Activated CD4-positive, alpha-beta T cell treated with anti-CD3 and anti-CD28 coated beads, Interleukin-2, amount 10 ng/mL, durations not matched to agents 24 days and 14 days (primary cell): ENCODE measurements at places on chromosomes 4 and X.

DNA sequence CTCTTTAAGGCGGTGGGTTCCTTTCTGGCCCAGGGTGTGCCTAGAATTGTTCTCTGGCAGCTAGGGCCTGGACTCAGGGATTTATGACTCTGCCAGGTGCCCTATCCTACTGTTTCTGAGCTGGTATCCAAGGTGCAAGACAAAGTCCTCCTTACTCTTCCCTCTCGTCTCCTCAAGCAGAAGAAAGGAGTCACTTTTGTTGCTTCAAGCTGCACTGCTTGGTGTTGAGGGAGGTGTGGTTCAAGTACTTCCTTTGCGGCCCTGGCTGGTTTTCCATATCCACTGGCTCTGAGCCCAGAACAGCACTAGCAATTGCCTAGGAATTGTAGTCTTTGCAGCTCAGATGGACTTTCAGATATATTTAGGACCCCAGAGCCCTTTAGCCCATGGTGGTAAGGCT, 39.3 kb downstream of the RTL3 start:
- no peak for DNase-seq

DNA sequence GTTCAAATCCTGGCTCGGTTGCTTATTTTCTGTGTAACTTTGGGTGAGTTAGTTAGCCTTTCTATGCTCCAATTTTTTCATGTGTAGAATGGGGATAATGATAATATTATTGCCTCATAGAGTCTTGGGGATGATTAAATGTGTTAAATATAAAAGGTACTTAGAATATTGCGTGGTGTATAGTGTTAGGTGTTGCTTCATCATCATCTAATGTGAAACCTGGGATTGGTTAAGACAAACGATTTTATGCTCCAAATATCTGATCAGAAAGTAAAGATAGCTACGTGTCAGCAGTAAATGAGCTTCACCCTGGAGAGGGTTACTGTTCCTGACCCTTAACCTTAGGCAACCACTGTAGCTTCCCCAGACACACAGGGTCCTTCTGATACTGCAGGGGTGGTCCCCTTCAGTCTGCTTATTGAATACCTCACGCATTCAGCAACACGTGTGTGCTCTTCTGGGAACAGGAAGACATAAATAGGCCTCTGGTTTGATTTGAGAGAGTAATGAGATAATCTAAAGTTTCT, 50.1 kb downstream of the GPAT3 start:
- DNase-seq, result no peak

DNA sequence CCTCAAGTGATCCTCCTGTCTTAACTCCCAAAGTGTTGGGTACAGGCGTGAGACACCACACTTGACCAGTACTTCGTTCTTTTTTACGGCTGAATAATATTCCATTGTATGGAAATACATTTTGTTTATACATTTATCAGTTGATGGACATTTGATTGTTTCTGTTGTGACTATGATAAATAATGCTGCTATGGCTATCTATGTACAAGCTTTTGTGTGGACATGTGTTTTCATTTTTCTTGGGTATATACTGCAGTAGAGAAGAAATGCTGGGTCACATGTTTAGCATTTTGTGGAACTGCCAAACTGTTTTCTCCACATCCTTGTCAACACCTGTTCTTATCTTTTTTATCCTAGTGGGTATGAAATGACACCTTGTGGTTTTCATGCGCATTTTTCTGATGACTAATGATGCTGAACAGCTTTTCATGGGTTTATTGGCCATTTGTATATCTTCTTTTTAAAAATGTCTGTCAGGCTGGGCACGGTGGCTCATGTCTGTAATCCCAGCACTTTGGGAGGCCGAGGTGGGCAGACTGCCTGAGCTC, 37.3 kb downstream of the SAT1 start:
- no peak for DNase-seq

DNA sequence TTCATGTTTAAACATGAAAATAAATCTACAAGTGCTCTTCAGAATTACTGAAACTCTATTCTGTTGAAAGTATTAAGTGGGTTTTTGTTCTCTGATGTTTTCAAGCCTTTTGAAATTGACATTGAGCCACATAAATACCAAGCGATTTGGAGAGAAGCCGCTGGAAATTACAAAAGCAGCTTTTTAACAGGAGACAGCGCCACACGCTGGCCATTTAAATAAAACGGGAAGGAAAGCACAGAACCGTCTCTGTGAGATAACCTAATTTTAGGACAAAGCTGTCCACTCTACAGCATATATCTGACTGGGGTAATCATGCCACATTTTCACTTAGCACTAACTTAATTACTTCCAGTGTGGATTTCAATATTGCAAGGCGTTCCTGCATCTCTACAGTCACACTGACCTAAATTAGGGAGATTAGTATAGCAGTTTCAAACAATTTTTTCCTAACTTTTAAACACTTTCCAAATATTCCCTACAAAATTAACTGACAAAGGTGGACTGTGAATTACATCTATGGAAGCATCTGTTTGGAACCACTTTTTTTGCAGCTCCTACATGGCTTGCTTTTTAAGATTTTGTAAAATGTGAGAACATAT, 6.8 kb upstream of the ANOS1 start:
- DNase-seq, result peak; percentile 60

DNA sequence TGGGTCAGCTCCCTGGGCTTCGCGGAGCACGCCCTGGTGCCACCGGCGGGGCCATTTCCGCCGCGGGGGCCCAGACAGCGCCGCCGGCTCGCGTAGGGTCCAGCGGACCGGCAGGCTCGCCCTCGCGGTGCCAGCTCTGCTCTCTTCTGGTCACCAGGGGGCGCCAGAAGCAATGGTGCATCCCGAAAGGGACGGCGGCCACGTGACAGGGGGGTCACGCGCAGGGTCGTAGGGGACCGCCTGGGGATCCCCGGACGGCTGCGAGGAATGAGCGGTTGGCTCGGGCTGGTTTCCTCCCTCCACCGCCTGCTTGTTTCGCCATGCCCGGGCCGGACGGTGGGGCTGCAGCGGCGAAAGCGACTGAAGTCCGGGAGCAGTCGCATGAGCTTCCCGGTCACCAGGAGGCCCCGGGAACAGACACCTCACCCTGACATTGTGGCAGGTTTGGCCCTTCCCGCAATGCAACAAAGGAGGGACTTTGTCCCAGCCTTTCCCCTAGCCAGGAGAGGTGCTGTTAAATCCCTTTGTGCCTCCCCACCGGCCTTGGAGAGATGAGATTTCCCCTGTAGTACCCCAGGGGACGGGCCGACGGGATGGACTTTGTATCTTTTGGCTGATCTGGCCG, 15.8 kb downstream of the ZCCHC12 start:
- DNase-seq, result peak; percentile 86

DNA sequence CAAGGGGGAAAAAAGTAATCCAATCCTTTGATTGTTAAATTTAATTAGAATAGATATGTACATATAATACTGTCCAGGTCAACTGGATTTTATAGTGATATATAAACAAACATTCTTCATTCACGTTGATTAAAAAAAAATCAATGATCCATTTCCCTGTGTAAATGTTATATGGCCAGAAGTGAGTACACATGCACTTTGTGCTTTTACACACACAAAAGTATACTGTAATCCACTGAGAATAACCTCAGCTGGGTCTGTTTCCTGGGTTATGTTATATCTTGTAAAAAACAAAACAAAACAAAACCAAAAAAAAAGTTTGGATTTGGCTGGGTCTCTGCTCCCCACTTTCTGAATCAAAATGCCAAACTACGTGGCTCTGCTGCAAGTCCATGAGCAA, 51.7 kb downstream of the WFS1 start:
- no peak for DNase-seq

DNA sequence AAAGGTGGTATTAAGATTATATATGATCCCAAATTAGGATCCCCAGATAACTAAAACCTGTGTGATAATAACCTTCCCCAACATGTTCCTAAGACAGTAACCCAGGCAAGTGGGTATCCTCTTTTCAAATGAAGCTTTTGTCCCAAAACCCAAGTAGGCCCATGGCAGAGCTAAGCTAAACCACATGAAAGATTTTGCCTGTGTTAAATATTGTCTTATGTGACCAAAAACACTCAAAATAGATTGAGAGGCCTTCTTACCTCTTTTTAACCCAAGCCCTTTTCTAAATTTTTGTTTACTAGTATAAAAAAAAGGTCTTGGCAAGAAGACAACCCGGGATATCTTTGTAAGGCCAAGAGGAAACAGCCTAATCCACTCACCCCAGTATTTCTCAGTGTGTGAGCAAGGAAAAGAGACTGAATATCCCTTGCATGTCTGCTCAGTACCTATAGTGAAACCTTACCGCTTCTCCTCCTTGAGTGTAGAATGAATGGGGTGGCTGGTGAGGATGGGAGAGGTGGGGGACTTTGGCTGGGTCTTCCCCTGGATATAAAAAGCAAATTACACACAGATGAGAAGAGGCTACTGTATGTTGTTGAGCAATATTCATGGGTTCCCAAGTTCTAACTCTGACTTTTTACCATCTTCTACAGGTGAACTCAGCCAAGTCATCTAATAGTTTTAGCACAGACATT, 188.8 kb upstream of the BMP3 start:
- no peak for DNase-seq

DNA sequence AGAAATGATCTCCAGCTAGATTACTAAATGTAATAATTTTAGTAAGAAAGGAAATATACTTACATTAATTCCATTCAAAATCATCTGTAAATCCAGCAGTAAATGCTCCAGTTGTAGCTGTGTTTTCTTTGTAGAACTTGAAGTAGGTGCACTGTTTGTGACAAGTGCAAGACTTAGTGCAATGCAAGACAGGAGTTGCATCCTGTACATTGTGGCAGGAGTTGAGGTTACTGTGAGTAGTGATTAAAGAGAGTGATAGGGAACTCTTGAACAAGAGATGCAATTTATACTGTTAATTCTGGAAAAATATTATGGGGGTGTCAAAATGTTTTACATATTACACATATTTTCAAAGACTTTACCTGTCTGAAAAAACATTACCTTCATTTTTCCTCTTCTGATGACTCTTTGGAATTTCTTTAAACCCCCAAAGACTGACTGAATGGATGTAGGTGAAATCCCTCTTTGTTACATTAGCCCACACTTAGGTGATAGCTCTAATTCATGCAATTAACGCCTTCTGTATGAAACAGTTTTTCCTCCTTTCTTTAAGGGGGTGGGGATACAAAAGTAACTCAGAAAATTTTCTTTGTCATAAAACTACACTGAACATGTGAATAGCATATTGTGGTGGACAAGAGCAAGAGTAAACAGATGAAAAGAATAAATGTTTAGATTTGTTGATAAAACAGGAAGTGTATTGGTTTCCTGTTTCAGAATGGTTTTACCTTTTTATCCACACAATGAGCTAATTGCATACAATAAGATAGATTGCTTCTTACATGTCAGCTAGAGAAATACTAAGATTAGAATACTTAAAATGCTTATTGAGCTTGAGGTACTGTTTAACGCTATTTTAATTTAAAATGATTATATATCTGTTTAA, at the start of gene IL2:
Gene IL2 (minus strand): TSS at position 495 of the 886 bp plus-strand sequence. CDS start 285 bp downstream, at position 210.
- peak; percentile 70 for DNase-seq

GRCh38 chrX:112642349-112642748, 37.4 kb downstream of the LHFPL1 start:
- DNase-seq, result peak; percentile 73

GRCh38 chrX:54248309-54248708, 65.3 kb upstream of the FAM120C start:
- DNase-seq, result no peak

GRCh38 chr4:147513091-147513490, 32.2 kb downstream of the EDNRA start:
- DNase-seq, result no peak

GRCh38 chr4:134117392-134118183, 84.0 kb downstream of the PABPC4L start:
- no peak for DNase-seq

DNA sequence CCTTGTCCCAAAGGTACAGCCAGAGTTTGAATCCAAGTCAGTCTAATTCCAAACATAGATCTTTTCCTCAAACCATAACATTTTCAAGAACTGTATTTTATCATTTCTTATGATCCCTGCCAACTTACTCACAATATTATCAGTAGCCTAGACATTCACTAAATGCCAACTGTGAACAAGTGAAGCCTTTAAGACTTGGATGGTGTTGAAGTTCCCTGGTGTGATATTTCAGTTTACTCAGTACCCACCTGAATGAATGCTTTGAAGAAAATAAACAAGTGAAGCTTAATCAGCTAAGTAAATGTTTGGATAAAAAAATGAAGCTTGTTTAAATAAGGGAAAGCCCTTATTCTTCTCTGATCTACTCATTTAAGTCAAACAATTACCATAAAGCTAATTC, 1028.3 kb downstream of the DMD start:
- no peak for DNase-seq

- DNase-seq, result peak; percentile 86
Measured at GRCh38 chrX:19382555-19383145, 38.9 kb downstream of the PDHA1 start.
